Fibroblast of upper back skin (primary cell): ENCODE measurements at places on chromosomes 2 and 18.

- no peak for DNase-seq
Observed at GRCh38 chr2:231541645-231542044, 11.4 kb upstream of the NMUR1 start.

GRCh38 chr2:191459158-191459557 lies 214.0 kb downstream of the MYO1B start:
- no peak for DNase-seq

DNA sequence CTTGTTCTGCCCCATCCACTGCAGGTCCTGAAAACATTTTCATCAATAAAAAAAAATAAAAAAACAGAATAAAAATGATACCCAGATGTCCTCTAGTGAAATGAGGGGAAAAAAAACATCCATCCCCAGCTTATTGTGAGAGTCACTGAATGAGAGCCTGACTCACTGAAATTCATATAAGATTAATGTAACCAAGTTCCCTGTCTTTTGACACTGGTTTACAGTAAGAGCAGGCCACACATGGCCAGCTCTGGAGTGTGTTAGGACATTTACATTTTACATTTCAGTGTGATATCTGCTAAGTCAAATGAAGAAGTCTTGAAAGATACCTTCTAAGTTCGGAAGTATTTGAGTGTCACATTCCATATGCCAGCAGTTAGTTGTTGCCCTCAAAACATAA lies 21.1 kb upstream of the IL18R1 start:
- peak; percentile 26 for DNase-seq

GRCh38 chr2:232321156-232321816 lies 57.3 kb upstream of the ALPP start:
- no peak for DNase-seq

DNA sequence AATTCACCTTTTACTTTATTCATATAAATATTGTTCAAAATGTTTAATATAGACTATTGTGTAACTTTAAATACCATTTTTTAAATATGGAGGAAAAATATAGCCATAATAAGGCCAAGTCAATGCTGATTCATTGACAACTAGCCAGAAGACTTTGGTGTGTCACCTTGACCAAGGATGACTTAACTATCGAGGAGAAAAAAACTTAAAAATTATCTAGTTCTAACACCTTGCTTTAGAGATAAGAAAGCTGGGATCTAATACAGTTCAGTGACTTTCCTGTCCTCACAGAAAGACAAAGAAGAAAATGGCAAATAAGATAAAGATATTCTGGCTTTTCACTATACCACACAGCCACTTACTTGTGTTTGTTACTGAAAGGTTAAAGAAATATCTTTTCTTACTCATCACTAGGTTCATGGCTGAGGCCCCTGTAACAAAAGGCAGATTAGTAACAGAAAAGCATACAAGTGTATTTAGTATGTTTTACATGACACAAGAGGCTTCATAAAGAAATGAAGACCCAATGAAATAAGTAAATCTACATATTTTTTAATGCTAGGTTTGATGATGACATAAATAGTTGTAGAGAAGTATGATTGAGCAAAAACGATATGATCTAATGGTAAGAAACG lies 65.9 kb upstream of the LRRTM1 start:
- no peak for DNase-seq

GRCh38 chr2:156110890-156111289 lies 221.6 kb downstream of the NR4A2 start:
- DNase-seq: no peak

DNA sequence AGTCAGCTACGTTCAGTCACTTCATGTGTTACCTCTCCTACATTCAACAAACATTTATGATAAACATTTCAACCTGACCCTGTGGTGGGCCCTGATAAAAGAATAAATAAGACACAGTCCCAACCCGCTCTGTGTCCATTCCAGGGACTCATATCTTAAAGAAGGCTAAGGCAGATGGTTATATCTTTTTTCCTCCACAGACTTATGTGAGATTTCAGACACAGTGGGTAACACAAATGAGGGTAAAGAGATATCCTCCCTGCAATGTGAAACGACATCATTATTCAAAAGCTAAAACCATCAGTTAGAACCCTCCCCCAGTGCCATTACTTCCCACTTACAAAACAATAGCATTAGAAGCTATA lies 11.1 kb upstream of the HNRNPLL start:
- DNase-seq: no peak

DNA sequence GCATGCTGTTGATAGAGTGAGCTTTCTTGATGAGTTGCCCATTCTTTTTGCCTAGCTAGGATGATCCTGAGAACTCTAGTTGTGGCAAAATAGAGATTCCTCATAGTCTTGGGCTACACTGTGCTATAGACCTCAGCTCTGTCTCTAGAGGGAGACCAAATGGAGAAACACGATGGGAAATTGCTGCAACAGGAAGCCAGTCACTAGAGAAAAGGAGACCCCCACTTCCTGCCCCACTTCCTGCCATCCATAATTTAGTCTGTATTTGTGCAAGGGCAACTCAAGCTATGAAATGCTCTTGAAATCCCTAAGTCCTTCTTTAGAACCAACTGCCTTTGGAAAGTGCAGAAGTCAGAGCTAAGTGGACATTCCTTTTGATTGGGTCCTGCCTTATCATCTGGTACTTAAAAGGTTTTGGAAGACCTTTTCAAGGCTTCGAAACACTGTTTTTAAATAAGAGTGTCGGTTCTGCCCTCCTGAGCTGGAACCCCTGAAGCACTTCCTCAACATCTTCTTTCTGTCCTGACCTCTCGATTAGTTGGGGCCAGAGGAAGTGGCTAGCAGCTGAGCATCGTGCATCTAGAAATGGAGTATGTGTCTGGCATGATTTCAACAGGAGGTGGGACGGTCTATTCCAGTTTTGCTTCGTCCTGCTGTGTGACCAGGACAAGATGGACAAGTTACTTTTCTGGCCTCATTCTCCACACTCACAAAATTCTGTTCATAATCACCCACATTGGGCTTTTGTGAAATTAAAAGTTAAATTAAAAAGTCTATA lies 8.6 kb upstream of the KCNE4 start:
- no peak for DNase-seq

GRCh38 chr18:7147399-7147798 lies 29.8 kb upstream of the LAMA1 start:
- DNase-seq: no peak

- no peak for DNase-seq
Observed at GRCh38 chr2:46284796-46285195, 12.4 kb upstream of the EPAS1 start.

DNA sequence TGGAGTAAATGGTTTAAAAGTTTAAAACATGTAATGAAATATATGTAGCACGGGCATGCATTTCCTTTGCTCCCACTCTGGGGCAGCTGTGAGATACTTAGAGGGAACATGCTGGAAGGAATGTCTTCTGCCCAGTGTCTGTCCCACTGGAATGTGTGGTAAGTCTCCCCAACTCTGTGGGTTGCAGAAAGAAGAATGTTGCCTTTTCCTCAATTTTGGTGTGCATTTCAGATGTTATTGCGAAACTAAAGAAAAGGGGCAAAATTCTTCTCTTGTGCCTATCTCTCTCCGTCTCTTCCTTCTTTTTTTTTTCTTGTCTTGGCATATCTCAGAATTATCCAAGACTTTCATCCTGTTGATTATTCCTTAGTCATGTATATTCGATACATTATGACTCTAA lies 201.1 kb downstream of the SH3RF3 start:
- peak; percentile 81 for DNase-seq

DNA sequence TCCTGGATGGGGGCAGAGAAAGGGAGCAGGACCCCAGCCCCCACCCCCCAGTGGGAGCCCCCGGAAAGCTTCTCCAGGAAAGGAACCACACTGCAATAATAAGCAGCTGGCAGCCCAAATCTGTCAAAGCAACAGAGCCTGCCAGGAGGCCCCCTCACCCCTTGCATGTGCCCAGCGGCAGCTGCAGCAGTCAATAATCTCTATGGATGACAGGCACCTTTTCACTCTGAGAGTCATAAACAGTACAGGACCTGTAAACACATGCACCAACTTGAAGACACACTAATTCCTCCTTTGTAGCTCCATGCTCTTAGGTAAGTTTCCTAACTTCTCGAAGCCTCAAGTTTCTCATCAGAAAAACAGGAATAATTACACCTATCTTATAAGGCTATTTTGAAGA lies 26.2 kb upstream of the KDM3A start:
- DNase-seq: no peak

DNA sequence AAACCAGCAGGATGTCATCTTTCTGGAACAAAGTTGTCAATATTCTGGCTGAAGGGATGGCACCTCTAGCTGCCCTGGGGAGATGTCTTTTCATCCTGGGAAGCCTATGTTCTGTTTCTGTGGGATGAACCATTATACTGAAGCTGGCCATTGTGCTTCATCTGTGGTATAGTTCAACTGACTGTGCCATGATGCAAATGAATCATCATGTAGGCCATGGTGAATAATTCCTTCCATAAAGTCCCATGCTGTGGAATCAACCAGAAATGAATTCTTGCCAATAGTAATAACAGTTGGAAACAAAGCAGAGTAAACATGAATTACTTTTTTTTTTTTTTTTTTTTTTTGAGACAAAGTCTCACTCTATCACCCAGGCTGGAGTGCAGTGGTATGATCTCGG lies 64.1 kb upstream of the CNGA3 start:
- DNase-seq: peak; percentile 14

GRCh38 chr18:1037776-1038175 lies 133.1 kb downstream of the ADCYAP1 start:
- no peak for DNase-seq

DNA sequence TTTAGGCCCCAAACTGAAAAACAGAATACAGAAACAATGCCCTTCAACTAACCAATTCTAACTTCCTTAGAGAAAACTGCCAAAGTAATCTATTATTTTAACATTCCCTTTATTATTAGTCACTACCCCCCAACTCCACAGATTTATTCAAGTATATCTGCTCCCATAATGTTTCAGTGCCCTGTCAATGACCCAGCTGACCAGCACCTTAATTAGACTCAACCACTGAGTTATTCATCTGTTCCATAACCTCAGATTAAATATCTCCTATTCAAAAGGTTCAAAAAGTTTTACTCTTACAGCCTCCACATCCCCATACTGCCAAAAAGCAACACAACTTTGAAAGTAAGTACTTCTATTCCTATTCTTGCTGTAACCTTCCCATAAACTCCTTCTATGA lies 202.4 kb downstream of the EXOC6B start:
- DNase-seq: no peak

DNA sequence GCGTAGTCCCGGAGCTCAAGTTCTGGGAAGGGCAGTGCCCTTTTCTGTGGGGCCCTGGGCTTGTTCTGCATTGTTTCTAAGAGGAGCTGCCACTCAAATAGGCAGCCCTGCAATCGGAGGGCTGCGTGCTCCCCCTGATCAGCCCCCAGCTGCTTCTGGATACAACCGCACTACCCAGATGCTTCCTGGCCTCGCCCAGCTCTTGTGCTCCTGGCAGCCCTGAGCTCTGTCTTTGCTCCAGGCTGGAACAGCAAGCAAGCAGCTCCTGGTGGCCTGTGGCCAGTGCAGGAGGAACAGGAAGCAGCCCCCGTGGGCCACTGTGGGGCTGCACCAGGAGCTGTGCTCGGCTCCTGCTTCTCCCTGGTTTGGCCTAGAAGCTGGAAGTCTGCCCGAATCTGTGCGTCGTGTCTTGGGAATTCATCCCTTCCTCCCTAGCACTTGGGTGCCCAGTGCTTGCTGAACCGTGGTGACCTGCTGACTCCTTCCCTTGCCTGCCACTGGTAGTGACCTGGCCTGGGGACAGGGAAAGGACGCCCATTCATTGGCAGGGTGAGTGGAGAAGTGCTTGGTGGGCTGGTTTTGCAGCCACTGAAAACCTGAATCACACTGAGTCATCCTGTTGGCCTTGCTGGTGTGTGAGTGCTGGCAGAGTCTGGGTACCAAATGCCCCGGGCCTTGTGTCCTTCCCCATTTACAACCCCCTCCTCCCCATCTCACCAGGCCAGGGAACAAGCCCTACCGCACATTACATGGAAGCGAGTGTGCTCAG lies 27.3 kb upstream of the NTSR2 start:
- peak; percentile 74 for DNase-seq

DNA sequence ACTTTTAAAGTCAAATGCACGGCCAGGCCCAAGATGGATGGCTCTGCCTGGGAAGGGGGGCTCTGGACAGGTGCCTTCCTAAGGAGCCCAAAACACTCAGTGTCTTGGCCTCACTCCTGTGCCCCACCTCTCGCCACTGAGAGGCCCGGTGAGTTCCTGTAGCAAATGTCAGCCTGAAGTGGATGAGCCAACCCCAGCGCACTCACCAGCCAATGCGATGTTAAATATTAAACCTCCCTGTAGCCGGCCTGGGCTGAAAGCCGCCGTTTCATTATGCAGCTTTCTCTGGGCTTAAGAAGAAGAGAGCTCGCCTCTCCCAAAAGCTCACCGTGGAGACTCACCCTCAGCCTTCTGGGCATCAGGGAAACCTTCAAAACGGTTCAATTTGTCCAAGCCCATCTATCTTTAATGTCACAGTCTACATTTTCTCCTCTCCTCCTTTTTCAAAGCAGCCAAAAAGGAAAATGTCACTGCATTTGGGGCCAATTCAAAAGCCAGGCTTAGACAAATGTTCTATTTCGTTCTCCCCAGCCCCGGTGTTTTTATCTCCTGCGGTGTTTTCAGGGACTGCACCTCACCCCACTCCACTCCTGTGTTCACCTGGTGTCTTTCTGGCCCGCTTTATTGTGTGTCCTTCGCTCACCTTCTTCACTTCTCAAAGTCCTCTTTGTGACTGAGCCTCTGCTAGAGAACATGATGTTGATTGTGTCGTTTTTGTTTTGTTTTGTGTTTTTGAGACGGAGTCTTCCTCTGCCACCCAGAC lies 124.0 kb downstream of the NRP2 start:
- DNase-seq: no peak

DNA sequence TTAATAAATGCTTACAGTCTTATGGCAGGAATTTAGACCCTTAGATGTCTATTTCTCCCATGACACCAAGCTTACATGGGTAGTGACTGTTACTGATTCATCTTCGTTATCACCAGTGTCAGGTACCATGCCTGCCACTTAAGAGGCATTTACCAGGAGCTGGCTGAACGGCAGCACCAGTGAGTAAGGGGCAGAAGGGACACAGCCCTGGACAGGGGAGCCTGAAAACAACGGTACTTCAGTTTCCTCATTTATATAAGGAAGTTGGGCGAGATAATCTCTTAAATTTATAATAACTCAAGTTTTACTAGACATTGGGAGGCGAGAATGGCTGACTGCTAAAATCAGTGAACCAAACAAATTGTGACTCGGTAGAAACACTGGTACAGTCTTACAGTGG lies 1.2 kb downstream of the COA5 start:
- no peak for DNase-seq

GRCh38 chr2:60899892-60900249 lies 18.5 kb downstream of the REL start:
- no peak for DNase-seq

DNA sequence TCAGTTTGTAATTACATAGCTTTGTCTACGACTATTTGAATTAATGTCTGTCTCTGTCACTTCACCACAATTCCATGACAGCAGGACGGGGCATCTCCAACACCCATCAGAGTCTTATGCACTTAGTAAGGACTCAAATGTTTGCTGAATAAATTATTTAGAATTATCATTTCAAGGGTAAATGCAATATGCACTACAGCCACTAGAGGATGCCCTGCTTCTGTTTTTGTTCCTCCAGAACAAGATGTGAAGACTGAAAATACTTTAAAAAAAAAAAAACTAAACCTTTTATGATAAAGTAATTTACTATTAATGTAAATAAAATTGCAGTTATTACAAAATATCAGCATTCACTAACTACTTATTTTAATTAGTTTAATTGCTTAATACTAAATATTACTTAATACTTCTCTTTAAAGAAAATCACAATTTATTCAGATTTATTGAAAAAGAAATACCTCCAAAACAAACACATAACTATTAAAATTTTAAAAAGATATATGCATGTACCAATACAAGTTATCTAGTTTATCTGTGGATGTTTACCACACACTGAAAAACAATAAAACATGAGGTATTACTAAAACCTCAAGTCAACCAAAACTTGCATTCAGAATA lies 3.2 kb downstream of the PIGN start:
- DNase-seq: peak; percentile 54
